ENCODE measurements at places on chromosomes 11 and 22. TPM values are rescaled to one million over a fixed set of nuclear protein-coding genes. Genes with fewer than 3 reads are reported as not detected.

Gene KRTAP5-7
- total RNA-seq: not detected

- H3K36me3 ChIP-seq: no peaks in the 10 kb centered on the region
- no peak overlapping the region for H3K27ac ChIP-seq
These were observed 8.1 kb downstream of the OR5A2 start for GRCh38 chr11:59418156-59418555.

DNA sequence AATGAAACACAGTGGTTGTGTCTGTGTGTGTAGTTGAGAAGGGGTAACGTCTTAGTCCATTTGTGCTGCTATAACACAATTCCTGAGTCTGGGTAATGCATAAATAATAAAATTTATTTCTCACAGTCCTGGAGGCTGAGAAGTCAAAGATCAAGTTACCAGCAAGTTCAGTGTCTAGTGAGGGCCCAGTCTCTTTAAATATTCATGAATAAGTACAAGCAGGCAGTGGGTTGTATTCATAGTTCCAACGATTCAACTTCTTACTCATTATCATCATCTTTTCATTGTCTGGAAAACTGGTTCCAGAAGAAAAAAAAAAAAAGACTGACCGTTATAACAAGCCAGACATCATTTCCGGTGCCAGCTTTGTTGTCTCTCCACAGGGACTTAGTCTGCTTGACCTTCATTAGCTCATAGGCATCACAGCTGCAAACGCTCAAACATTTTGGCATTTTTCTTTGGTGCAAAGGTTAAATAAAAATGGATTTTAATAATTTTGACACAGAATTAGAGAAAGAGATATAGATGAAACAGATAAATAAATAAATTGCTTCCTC lies 1297.5 kb downstream of the LRRC4C start:
- H3K36me3 ChIP-seq: no peaks in the 10 kb centered on the region
- no peaks in the 10 kb centered on the region for H3K27me3 ChIP-seq
- H3K27ac ChIP-seq: no peak overlapping the region

- H3K4me3 ChIP-seq: no peak overlapping the region
- H3K4me1 ChIP-seq: no peaks in the 10 kb centered on the region
- H3K27ac ChIP-seq: no peak overlapping the region
These were observed 438.5 kb upstream of the LRRC4C start for GRCh38 chr11:41897991-41898390.
